ENCODE measurements at places on chromosomes 11 and 22.

- DNase-seq = no peak
Measured at GRCh38 chr11:69199583-69200315, 44.0 kb downstream of the SMIM38 start.

GRCh38 chr11:45993531-45994001 is 71.1 kb downstream of the LARGE2 start:
- DNase-seq = no peak

DNA sequence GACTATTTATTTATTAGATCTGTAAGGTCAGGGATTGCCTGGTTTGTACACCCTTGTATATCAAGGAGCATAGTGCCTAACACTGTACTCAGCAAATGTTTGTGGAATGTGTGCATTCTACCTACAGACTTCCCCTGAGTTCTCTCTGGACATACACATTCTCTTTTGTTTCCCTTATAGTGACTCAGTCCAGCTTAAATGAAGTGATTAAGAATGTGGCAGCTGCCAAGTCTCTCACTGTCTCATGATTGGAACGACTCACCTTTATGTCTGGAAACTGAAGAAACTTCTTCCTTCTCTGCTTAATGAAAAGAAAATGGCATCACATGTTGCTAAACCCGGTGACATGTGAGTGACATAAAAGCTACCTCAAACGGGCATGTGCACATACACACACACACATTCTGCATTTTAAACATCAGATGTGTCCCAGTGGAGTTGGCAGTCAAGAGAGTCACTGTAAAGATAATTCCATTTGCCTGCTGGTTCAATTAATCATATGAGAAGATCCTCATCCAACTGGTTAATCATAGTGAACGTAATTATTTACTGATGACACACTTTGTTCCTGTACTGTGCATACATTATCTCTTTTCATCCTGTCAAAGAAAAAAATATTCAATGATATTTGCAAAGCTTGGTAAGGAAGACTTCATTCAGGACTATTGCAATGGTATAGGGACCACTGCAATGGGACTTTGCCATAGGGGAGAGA is 42.8 kb downstream of the GLYAT start:
- no peak for DNase-seq

DNA sequence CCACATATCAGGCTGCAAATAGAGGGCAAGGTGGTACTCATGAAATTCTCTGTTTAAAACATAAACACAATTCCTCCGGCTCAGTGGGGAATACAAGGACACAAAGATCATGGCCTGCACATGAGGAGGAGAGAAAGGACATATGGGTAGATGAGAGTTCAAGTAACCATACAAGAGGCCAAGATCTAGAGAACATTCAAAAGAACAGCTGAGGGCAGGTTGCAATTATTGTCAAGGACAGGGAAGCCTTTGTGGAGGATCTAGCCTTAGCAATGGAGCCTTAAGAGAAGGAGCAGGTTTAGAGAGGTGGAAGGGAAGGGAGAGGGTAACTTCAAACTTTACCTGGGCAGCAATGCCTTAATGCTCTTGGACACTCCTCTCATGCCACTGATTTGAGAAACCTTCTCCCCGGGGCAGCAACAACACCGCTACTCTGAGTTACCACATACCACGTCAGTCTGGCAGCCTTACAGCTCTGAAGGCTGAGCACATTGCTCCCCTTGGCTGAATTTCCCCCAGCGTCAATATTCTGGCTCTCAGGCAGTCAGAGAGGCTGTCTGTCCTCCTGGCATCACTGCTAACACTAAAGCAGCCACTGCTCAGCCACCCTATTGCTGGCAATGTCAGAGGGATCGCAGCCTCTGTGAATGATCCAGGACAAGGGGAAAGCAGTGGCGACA is 55.5 kb downstream of the CLPB start:
- DNase-seq = no peak

GRCh38 chr11:117843666-117844484 is 19.3 kb upstream of the FXYD2 start:
- DNase-seq = peak; percentile 49

DNA sequence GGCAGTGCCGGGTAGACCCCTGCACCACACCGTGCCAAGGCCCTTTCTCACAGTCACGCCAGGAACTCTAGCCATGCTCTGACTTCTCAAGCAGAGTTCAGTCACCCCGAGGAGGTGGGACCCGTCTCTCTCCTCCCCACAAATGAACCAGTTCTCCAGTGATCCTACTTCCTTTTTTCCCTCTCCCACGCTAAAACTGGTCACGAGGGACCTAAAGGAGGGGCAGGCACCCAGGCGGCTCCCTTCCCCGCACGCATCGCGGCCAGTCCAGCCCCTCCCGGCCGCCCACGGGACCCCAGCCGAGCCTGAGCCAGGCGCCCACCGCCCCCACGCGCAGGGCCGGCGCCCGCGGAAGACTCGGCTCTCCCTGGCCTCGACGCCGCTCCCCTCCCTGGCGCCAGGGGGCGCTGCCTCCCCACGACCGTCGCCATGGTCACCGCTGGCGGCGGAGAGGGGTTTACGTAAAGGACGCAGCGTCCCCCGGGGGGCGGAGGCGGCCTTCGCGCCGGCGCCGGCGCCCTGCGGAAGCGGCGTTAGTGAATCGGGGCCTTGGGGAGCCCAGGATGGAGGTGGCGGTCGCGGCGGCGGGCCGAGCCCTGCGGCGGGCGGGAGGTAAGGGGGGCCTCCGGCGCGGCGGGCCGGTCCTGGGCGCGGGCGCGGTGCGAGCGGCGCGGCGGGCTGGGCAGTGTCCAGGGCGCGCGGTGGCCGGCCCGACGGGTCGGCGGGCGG is at the start of gene DAGLA:
TSS of gene DAGLA (plus strand) at position 499 of the 729 bp plus-strand sequence. CDS start 39,765 bp downstream, outside the sequence.
- DNase-seq = no peak

DNA sequence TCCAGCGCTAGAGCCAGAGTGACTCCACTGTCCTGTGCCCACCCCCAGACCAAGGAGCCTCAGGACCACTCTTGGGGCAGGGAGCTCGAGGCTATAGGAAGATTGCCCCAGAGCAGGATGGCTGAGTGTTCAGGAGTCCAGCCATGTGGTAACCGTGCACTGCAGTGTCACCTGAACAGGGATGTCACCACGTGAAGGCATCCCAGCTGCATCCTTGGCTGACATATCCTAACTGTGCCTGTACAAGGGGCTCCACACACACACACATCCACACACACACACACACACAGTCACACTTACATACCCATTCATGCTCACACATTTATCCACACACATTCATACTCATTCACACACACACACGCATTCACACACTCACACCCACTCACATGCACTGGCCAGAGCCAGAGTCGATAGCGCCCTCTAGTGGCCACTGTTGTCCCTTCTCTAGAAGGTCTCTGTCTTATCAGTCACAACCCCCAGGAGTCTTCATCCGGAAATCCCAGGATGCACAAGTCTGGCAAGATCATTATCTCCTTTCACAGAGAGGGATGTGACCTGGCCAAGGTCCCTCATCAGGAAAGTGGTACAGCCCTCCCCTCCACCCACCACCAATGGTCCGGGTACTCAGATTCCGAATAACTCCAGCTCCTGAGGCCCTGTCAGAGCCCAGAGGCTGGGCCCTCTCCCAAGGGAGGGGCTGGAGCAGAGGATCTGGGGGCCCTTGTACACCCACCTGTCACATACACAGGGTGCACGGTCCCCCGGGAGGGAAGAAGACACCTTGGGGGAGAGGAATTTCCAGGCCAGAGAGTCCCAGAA is 55.1 kb downstream of the IGLL5 start:
- peak; percentile 80 for DNase-seq

GRCh38 chr11:123301013-123301591 is 106.1 kb upstream of the CLMP start:
- DNase-seq = no peak

DNA sequence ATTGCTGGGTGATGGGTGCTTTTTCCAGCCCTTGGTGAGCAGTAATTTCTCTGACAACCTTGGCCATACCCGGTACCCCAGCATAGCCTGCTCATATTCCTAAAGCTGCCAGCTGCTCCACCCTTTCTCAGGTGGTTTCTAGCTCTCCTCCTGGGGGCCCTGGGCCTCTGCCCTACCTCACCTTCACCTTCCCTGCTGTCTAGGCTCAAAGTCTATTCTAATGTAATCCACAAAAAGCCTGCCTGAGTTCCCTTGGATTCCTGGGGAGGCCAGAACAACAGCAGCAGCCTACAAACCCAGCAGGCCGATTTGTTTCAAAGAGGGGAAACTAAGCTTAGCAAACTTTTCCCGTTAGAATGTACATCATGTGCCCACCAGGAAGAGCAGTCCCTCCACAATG is 117.6 kb downstream of the DSCAML1 start:
- DNase-seq = no peak

DNA sequence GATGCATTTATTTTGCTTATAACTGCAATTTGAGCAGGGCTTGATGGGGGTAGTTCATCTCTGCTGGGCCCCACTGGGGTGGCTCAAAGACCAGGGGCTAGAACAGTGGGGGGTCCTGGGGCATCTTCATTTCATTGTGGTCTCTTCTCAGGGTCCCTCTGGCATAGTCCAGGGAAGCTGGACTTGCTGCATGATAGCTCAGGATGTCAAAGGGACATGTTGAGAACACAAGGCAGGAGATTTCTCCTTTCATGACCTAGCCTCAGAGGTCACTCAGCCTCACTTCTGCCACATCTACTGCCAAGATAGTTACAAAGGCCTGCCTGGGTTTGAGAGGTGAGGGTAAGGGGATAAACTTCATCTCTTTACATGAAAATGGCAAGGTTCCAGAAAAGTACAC is 89.5 kb downstream of the CWC15 start:
- no peak for DNase-seq

- no peak for DNase-seq
Measured at GRCh38 chr22:28112190-28112544, 193.1 kb upstream of the PITPNB start.

- DNase-seq = no peak
Measured at GRCh38 chr22:40510631-40511364, 125.7 kb downstream of the MRTFA start.

GRCh38 chr11:75347781-75348566 is 3.5 kb downstream of the ARRB1 start:
- DNase-seq = peak; percentile 60

DNA sequence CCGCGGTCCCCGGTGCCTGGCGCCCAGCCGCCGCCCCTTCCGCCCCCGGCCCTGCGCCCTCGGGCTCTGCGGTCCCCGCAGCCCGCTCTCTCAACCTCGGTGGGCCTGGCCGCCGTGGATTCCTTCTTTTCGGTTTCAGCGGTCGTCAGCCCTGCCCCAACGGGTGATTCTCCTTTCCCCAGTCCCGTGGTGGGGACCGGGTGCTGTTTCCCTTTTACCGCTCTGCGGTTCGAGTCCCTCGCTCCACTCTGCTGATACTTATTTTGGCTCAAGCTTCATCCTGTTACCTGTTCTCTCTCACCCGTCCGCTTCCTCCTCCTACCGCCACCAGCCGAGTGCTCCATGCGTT is 494 bp downstream of the ZDHHC5 start:
- DNase-seq = no peak

DNA sequence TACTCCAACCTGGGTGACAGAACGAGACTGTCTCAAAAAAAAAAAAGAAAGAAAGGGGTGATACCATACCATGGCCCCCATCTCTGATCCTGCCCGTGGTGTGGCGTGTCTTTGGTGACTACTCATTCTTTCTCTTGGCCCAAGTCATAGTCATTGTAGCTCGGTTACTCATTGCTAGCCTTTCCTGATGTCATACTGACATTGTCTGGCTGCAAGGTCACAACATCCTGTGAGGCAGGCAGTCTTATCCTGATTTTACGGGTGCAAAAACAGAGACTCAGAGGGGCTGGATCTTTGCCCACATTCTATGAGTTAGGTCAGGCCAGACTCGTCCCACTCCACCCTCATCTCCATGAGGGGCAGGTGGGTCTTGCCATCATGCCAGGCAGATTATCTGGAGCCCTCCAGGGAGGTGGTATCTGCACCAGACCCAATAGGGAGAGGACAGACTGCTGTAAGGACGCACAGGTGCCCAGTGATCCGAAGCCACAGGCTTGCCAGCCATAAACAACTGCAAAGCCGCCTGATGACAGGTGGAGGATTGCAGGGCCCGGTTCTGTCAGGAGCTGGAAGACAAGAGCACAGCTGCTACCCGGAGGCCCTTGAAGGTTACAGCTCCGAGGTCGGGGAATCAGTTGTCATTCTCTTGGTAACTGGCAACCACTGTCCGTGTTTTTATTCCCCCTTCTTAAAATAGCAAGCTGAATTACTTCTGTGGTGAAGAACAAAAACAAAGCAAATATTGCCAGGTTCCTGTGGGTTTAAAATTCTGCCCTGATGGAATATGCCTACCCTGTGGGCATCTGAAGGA is 13.8 kb downstream of the TOM1 start:
- no peak for DNase-seq

- DNase-seq = no peak
Measured at GRCh38 chr11:56234155-56234554, at the start of gene OR5T2. TSS of gene OR5T2 (minus strand) at chr11:56234255. CDS start at chr11:56233062, 1,193 bp downstream.

GRCh38 chr11:74673693-74674360 is 57.4 kb downstream of the CHRDL2 start:
- DNase-seq = no peak

DNA sequence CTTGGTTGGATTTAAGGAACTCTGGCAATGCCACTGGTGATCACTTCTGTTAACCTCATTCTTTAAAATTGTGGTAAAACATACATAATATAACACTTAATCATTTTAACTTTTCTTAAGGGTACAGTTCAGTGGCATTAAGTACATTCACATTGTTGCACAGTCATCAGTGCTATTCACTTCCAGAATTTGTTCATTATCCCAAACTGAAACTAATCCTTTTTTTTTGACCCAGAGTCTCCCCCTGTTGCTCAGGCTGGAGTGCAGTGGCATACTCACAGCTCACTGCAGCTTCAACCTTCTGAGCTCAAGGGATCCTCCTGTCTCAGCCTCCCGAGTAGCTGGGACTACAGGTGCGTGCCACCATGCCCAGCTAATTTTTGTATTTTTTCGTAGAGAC is 10.6 kb downstream of the ELF5 start:
- no peak for DNase-seq

- no peak for DNase-seq
Measured at GRCh38 chr11:36192425-36193289, 96.6 kb downstream of the COMMD9 start.

GRCh38 chr11:19246816-19247215 is 6.1 kb upstream of the E2F8 start:
- no peak for DNase-seq
